ENCODE measurements at places on chromosomes 2 and 18.

GRCh38 chr2:101367508-101367907 is 19.8 kb downstream of the CREG2 start:
- DNase-seq, result no peak

- DNase-seq, result no peak
These were observed 165.5 kb downstream of the PTGR3 start for GRCh38 chr18:75043478-75043877.

- DNase-seq, result no peak
These were observed 14.5 kb downstream of the SMAD2 start for GRCh38 chr18:47915930-47916329.

DNA sequence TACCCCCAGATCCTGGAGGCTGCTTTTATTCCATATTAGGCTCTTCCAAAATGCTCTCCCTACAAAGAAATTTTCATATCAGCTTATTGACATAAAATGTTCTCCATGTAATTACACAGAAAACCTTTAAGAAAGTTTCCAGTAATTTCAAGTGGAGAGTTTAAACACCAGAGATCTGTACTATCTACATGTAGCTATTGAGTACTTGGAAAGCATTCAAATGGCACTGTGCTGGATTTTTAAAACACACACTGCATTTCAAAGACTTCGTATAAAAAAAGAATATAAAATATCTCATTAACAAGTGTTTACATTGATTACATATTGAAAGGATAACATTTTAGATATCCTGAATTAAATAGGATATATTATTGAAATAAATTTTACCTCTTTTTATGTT is 182.4 kb upstream of the ZNF521 start:
- no peak for DNase-seq
